HAP-1 (cell line): ENCODE measurements at places on chromosomes 2 and 18.

DNA sequence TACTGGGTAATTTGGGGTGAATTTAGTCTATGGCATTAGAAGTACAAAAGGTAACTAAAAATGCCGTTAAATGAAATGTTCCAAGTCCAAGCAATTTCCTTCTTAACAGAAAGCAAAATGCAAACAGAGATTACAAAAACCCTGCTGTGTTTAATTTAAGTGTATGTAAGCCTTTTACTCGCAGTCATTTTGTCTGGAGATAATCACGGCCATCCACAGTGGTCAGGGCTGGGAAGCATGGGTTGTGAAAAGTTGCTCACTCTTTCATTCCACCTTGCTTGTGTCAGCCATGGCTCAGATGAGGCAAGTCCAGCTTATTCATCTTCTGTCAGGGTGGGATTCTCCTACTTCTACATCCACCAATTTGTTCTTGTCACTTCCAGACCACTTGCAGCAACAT, 983.6 kb upstream of the ZEB2 start:
- DNase-seq: no peak

- DNase-seq: no peak
These were observed 10.8 kb downstream of the ECEL1 start for GRCh38 chr2:232476791-232477190.

DNA sequence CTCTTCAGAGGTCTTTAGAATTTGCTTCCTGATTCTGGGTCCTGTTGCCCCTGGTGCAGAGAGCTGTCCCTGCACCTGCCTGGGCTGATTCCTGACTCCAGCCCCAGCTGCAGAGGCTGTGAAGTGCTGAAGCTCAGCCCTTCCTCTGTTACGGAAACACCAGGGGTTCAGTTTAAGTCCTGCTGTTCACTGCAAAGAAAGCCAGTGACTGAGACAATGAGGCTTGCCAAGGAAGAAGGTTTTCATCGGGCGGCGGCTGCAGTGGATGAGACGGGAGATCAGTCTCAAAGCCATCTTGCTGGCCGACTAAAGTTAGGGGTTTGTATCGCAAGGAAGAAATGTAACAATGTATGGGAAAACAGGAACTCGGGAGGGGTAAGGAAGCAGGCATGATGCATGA, 142.4 kb upstream of the ZNF236 start:
- DNase-seq: no peak

DNA sequence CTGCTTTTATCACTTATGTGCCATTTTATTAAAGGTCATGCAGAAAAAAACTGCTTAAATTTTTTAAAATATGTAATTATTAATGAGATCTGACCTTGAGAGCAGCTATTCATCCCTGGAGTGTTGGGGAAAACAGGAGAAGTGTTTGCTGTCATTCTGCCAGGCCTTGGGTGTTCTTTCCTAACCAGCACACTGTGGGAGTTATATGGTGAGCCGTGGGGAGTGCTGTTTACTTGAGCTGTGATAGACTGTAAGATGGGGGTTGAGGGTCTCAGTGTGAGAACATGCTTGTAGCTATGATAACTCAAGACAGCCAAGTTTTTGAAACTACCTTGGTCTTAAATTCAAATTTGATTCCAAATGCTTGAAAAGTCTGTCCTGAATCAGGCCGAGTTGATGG, 101.3 kb upstream of the ARHGAP28 start:
- DNase-seq: no peak

DNA sequence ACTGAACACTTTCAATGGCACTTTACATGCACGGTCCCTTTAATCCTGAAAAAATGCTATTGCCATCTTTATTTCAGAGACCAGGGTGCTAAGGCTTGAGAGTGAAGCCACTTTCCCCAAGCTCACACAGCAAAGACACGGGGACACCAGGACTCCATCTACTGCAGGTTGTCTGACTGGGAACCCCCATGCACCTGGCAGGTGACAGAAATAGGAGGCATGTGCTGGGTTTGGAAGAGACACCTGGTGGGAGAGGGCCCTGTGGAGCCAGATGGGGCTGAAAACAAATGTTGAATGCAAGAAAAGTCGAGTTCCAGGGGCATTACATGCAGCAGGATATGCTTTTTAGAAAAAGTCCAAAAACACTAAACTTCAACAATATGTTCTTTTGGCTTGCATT, 5.2 kb upstream of the EHD3 start:
- DNase-seq: no peak

DNA sequence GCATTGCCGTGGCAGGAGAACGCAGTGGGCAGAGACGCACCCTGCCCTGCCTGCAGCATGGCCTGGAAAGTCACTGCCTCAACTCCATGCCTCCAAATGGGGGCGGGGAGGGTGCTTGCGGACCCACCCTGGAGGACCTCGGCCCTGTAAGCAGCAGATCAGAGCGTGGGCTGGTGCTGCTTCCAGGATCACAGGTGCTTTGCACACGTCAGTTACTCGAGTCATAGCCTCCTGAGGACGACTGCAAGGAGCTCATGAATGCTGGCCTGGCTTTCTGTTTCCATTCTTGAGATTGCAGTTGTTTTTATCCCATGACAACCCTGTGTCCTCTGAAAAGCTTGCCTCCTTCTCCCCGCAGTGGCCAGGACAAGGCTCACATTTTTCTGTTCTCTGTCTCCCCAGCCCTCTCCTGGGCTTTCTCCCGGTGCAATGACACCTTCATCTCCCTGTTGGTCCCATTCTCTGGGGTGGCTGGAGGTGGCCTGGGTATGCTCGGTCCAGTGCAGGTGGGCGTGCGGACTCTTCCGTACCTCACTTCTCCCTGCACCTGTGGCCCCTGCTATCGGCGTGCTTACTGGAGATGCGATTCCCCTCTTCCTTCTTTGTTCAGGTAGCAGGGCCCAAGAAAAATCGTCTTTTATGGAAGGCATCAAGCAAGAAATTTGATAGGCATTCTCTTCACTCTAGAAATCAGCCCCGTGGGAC, 208.0 kb downstream of the GBX2 start:
- DNase-seq: no peak

- DNase-seq: no peak
These were observed 42.0 kb downstream of the ANO7 start for GRCh38 chr2:241230435-241230834.

GRCh38 chr2:229611360-229611759, 103.0 kb downstream of the DNER start:
- DNase-seq: no peak

- no peak for DNase-seq
These were observed 889 bp downstream of the ZC3H15 start for GRCh38 chr2:186486651-186487647.

DNA sequence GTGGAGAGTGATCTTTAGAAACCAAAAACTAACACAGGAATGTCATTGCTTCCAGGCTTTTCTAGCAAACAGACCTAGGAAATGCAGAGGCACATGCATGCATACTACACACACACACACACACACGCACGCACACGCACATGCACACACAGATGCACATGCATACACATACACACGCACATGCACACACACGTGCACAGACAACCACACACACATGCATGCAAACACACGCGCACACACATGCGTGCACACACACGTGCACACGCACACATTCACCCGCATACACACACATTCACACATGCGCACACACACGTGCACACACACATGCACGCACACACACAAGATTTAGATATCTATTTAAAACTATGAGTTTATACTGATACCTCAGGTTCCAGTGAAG, 379.5 kb downstream of the ZNF516 start:
- no peak for DNase-seq

- no peak for DNase-seq
These were observed 117.5 kb downstream of the ATP9B start for GRCh38 chr18:79186649-79187048.

- DNase-seq: no peak
These were observed 12.3 kb downstream of the ARL6IP6 start for GRCh38 chr2:152730591-152731333.

DNA sequence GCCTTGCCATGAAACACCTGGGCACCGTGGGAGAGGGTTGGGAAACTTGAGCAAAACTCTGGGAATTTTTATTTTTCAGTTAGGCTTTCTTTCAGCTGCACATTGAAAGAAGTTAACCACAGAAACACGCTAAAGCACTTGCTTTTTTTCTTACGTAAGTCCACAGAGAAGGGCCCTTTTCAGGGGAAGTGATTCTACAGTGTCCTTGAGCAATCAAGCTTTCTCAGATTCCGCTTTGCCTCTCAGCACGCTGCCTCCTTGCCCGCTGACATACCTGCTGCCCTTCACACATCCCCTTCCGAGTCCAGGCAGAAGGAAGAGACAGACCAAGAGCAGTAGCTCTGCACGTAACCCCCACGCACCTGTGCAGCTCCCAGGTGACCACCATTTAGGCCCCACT, 135.5 kb upstream of the MYT1L start:
- DNase-seq: no peak

- peak; percentile 8 for DNase-seq
These were observed 76.6 kb downstream of the CPO start for GRCh38 chr2:207015901-207016300.

DNA sequence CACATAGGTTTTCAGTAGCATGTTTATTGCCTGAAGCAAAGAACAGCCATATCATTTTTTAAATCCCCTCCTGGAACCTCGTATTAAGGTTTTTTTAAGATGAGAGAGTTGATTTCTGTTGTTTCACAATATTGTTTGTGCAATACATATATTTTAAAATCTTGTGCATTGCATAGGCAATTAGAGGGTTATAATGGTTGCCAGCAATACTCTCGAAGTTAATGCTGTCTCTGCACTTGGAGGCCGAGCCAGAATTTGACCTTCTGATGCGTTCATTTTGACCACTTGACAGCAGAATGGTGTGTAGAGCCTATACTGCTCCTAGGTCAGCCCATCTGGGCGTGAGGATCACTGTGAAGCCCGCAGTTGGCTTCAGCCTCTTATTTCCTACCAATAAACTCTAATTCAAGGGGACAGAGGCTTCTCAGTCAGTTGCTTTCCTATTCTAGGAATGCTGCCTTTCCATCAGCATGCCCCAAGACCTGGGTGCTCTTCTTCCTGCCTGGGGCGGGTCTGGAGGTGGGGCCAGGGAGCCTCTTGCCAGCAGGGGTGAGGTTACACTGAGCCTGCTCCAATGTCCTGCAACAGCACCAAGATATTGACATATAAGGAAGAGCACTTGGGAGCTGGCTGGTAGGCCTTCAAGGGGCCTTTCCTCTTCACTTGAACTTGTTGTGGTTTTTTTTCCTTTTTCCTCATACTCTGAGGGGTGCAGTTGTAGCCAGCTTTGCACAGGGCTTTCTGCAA, 91.4 kb upstream of the BCL2L11 start:
- DNase-seq: no peak

DNA sequence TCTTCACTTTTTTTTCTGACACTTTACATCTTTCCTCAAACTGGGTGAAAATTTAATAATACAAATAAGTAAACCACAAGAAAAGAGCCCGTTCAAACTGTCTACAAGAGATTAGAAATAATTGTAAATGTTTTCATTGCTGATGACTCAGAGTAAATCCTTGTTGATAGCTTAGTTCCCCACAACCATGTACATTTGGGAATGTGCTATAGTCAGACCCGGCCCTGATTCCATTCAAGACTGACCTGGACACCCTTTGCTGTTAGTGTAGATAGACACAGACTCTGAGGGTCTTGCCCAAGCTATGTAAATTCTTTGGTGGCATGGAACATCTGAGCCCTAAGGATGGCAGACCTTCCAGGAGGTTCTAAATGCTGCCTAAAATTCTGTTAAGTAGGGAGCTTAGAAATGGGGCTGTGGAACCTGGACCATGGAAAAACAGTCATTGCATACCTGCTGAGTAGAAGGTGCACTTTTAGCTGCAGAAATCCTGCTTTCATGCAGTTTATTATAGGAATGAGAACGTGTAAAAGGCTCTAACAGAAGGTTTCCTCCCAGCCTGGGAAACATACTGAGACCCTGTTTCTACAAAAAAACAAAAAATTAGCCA, 3.7 kb downstream of the MALT1 start:
- DNase-seq: no peak

DNA sequence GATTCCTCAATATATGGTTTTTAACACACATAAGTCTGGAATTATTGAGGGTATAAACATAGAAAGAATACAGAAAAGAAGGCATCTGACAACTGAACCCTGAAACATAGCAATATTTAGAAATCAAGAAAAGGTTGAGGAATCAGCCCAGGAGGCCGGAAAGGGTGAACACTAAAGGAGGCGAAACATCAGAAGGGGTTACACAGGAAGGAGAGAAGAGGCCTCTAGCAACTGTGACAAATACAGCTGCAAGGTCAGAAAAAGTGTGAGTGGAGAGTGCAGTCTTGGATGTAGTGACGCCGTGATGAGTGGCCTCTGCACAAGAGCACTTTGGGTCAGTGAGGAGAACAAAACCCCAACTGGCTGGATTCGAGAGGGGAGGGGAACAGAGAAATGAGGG, 70.7 kb downstream of the SLC9A2 start:
- DNase-seq: no peak
